AG08396 (cell line): ENCODE measurements at places on chromosomes 4 and X.

DNA sequence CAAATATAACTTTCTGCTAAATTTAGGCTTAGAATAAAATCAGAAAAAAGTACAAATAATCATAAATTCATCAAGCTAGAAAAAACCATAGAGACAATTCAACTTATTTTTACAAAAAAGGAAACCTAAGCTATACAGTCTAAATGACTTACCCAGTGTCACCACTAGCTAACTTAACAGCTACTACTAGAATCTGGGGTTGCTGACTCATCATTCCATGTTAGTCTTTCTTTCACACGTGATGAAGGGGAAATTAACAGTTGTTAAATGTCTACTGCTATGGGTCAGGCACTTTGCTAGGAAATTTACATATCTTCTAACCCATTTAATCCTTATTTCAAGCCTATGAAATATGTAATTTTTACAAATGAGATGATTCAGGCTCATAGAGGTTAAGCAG is 349.3 kb upstream of the GALNT7 start:
- no peak for DNase-seq

DNA sequence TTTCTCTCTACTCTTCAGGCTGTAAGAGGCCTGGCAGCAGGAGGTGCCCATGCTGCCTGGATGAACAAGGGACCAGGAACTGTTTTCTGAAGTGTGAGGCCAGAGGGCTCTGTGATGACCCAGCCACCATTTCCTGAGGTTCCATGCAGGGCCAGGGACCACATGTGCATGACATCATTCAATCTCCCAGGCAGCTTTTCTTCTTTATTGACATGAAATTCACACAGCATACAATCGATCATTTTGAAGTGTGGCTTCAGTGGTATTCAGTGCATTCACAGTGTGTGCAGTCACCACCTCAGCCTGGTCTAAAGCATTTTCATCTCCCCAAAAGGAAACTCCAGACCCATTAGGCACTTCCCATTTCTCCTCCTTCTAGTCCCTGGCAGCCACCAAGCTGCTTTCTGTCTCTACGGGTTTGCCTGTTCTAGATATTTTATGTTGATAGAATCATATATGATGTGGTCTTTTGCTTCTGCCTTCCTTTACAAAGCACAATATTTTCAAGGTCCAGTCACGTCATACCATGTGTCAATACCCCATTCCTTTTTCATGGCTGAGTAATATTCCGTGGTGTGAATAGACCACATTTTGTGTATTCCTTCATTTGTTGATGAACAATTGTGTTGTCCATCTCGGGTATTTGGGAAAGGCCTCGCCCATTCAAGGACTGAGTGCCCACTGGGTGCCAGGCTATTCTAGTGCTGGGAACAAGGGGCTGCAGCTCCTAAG is 93.1 kb downstream of the PSAPL1 start:
- DNase-seq = no peak

GRCh38 chr4:124083711-124084110 is 628.8 kb downstream of the ANKRD50 start:
- no peak for DNase-seq

GRCh38 chr4:132934911-132935310 is 214.2 kb upstream of the PCDH10 start:
- no peak for DNase-seq

DNA sequence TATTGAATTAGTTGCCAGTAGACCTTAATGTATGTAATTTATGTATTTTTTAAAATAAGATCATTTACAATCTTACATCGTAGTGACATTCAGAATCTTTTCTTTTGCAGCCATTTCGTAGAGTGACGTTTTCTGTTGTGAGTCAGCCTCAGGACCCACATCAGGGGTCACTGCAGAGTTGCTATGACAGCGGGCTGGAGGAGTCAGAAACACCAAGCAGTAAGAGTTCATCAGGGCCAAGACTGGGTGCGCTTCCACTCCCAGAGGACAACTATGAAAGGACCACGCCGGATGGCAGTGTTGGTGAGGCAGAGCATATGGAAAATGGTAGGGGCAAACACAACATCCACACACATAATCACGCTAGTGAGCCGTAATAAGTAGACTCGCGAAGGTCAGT is 199.9 kb downstream of the PCDH7 start:
- DNase-seq = no peak

DNA sequence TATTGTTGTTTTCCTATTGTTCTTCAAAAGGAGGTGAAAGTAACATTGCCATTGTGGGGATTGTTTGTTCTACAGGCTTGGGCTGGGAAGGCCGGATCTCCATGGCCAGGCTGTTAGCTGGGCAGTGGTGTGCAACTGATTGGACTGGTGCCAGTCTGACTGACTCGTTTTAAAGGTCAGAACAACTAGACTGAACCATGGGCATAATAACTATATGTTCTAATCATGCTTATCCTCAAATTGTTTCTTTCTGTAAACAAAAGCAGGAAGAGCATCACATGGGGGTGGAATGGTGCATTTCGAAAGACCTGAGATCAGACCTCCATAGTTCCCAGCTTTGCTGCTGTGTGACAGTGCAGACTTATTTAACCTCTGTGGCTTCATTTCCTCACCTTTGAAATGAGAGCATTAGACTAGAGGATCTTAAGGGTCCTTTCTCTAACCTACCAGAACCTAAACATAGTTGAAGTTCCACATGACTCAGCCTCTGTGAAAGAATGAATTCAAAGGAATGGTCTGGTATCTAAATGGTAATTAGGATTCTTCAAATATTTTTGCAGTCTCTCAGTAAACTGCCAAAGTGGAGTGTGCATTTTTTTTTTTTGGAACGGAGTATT is 66.7 kb upstream of the PGRMC2 start:
- DNase-seq = peak; percentile 40

DNA sequence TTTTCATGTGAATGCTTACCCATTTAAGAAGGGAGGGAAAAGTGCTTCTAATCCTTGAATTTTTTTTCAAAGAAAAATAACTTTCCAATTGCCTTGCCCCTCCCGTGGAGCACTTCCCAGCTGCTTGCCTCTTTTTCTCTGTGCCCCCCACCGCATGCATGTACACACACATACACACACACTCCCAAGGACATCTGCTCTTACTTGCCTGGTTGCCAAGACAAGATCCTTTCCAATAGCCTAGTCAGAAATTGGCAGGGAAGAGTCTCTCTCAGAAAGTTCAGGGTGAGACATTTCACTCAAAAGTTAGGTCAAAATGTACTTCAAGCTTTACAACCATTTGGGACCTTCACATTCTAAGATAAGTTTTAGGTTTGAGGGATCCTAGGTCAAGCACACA is 10.9 kb downstream of the HHIP start:
- no peak for DNase-seq

DNA sequence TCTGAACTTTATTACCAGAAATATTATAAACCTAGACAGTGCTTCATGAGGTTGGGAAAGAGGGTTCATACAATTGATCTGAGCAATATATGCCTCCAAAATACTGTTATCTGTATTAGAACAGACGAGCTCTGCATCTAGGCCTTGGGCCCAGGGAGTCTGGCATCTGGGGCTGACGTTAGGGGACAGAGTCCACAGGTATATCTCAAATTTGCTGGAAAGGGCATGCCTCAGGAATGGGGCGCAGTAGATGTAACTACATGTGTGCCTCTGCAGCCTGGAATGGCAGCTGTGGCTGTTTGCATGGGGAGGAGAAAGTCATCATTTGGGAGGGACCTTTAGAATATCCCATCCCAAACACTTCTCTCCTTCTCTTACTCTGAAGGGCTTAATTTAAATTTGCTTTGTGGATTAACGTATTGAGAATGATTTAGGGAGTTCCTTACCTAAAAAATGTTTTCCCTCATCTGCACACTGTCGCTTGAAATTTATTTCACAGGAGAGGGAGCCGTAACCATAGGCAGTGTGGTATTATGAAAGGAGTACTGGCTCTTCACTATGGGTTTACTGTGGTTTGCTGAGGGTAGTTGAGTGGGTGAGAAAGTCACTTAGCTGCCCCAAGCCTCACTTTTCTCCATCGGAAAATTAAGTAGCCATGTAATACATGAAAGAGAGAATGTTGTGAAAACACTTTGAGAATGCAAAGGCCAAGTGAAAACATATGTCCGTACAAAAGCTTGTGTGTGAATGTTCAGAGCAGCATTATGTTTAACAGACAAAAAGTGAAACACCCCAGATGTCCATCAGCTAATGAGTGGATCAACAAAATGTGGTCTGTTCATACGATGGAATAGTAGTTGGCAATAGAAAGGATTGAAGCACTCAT is 5.9 kb downstream of the ADD1 start:
- DNase-seq = no peak

GRCh38 chr4:95546221-95546620 is 2.6 kb downstream of the UNC5C start:
- DNase-seq = no peak

DNA sequence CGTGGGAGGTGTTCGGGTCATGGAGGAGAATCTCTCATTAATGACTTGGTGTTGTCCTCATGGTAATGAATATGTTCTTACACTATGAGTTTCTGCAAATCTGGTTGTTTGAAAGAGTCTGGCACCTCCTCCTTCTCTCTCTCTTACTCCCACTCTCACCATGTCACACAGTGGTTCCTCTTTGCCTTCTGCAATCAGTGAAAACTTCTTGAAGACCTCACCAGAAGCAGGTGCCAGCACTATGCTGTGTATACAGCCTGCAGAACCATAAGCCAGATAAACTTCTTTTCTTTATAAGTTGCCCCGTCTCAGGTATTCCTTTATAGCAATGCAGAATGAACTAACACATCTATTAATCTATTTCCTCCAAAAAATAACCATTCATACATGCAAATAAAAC is 275.0 kb downstream of the ANTXR2 start:
- DNase-seq = no peak

DNA sequence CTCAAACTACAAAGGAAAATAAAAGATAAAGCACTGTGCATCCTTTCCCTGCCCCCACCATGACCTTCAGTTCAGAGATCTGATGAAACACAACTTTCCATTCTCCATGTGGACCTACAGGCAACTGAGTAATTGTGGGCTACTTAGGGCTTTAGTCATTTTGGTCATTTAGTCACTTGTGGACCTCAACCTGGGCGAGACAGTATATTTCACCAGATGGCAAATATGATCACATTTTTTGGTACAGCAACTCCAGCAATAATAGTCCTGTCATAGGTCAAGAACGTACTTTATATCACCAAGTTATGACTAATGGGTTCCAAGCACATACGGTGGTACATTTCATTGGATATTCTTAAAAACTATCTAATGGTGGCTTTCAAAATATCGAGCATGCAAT is 141.2 kb downstream of the PDGFC start:
- peak; percentile 37 for DNase-seq

DNA sequence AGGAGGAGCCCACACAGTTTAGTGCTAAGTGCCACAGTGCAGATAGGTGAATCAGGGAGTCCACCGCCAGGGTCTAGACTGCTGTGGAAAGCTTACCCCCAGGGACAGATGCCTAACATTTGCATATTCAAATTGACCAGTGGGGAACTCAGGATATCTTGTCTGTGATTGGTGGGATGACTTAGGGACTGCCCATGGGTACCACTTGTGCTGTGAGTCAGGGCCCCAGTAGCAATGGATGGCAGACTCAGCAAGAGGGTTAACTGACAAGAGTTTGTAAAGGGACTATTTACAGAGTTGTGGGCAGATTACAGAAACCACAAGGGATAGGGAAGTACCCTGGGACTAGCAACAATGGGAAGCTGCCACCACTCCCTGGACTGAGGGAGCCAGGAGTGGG is 282.1 kb downstream of the BCOR start:
- DNase-seq = no peak

- DNase-seq = no peak
These were observed 593 bp upstream of the JAKMIP1 start for GRCh38 chr4:6200922-6201362.

- DNase-seq = no peak
These were observed 6.3 kb upstream of the SORCS2 start for GRCh38 chr4:7186031-7186430.

GRCh38 chr4:150310159-150310895 is 232.1 kb downstream of the DCLK2 start:
- peak; percentile 24 for DNase-seq

- no peak for DNase-seq
These were observed 477.1 kb downstream of the DTHD1 start for GRCh38 chr4:36758312-36759178.

DNA sequence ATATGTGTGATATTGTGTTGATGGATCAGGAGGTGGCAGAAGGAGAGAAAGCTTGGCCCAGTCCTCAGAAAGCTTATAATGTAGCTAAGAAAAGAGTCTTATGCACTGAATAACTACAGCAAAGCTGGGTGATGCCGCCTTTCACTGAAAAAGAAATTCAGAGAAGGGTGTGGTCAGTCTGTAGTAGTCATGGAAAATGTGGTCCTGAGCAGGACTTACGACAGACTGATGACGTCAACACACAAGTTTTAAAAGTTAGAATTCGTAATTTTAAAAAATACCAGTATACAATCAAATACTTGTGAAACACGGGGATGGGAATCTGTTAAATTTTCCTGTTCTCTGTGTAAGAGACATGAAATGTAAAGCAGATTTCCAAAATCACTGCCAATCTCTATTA is 87.0 kb upstream of the RAPGEF2 start:
- DNase-seq = peak; percentile 11

GRCh38 chr4:159158083-159158617 is 55.3 kb downstream of the RAPGEF2 start:
- no peak for DNase-seq

GRCh38 chrX:69027181-69028005 is 137.9 kb downstream of the PJA1 start:
- peak; percentile 16 for DNase-seq

- no peak for DNase-seq
These were observed 64.2 kb upstream of the ALG13 start for GRCh38 chrX:111616786-111617185.

- DNase-seq = no peak
These were observed 109.9 kb upstream of the LIMCH1 start for GRCh38 chr4:41427931-41428600.

- DNase-seq = no peak
These were observed 226.8 kb downstream of the KLHL4 start for GRCh38 chrX:87744391-87744790.

DNA sequence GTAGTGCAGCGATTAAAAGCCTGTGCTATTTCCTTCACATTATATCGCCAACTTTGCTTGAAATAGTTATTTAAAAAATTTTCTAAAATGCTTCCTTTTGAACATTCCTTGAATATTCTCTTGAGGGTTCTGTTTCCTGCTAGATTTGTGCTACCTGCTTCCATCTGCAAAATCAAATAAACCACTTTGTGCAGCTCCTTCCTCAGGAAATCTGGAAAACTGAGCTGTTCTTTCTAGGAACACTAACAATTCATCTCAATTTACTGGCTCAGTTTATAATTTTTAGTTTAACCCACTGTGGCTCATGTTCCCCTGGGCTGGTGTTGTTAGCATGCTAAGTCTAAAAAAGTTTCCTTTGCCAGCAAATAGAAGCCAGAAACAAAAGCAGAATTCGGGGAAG is 88.1 kb upstream of the LCORL start:
- no peak for DNase-seq

DNA sequence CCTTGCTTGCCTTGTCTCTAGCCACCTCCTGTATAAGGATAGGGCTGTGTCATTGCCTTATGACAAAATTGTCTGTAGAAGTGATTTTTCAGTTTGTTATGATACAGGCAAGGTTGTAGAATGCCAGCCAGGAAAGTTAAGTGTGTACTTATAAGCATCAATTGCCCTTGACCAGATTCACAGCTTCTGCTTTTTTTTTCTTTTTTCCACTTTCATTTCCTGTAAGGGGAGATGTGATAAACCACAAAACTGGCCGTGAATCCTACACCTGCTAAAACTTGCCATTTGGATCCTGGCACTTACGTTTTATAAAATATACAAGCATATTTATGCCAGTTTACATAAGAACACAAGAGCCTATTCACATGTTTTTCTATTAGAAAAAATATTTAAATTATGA is 35.0 kb upstream of the BMPR1B start:
- DNase-seq = no peak
